Suppressor macrophage (primary cell): ENCODE measurements at places on chromosomes 6 and 20.
A peak's percentile ranks its signal among the peaks of the same experiment; 100 is the strongest.

- DNase-seq, result peak; percentile 30
Observed at GRCh38 chr6:12504325-12504966, 212.1 kb upstream of the PHACTR1 start.

- DNase-seq, result no peak
Observed at GRCh38 chr20:35181731-35182130, 9.9 kb downstream of the PROCR start.

DNA sequence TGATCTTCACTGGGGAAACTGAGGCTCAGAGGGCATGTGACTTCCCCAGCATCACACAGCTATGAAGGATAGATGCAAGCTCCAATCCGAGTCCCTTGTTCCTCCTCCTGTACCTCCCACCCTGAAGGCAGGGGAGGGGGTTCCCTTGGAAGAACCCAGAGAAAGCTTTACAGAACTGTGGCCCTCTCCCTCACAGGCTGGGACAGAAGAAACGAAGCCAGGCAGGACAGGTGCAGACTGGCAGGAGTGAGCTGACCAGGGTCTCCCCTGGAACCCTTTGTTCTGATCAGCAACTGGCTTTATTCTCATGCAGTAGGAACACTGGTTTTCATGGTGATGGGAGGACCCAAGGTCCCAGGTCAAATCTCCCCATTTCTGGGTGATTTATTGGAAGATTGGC is 90.2 kb downstream of the TMEM242 start:
- no peak for DNase-seq

GRCh38 chr6:116111552-116112528 is 11.2 kb downstream of the NT5DC1 start:
- peak; percentile 35 for DNase-seq

GRCh38 chr6:26020329-26021000 is 57.9 kb downstream of the TRIM38 start:
- DNase-seq, result peak; percentile 87

- no peak for DNase-seq
Observed at GRCh38 chr6:42118162-42119001, 24.0 kb downstream of the C6orf132 start.

GRCh38 chr6:86331265-86331840 is 606.0 kb upstream of the HTR1E start:
- no peak for DNase-seq

DNA sequence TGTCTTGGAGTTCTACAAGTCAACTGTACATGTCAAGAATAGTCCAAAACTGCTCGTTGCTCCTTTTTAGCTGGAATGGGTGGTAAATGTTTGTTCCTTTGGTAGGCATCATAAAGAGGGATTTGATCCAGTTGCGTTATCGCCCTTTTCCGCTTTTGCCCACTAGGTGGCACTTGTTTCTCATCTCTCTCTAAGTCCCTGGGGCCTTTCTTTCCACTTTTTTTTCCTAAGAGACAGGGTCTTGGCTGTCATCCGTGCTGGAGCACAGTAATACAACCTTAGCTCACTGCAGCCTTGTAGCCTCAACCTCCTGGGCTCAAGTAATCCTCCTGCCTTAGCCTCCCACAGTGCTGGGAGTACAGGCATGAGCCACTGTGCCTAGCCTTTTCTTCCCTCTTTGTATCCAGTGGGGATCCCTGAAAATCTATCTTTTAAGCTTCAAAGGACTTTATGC is 20.7 kb downstream of the GTPBP2 start:
- peak; percentile 69 for DNase-seq

- no peak for DNase-seq
Observed at GRCh38 chr6:7802662-7803061, 76.8 kb downstream of the BMP6 start.

DNA sequence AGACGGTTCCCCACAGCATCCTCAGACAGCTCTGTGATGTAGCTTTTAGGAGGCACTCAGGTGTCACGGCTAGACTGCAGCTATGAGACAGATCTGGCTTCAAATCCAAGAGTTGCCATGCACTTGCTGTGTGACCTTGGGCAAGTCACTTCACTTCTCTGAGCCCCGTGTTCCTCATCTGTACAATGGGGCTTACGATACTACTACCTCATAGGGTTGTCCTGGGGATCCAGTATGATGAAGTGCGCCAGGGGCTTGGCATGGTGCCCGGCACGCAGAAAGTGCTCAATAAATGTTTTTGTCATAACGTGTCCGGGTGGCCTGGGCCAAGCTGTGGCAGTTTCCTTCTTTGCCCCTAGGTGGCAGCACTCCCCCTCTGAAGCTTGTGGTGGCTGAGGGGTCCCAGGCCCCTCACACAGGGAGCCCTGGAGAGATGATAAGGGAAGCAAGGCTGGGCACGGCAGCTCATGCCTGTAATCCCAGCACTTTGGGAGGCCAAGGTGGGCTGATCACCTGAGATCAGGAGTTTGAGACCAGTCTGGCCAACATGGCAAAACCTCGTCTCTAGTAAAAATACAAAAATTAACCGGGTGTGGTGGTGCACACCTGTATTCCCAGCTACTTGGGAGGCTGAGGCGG is 19.1 kb upstream of the CHMP4B start:
- DNase-seq, result peak; percentile 62

GRCh38 chr6:1110164-1110563 is 201.7 kb upstream of the FOXQ1 start:
- DNase-seq, result no peak

DNA sequence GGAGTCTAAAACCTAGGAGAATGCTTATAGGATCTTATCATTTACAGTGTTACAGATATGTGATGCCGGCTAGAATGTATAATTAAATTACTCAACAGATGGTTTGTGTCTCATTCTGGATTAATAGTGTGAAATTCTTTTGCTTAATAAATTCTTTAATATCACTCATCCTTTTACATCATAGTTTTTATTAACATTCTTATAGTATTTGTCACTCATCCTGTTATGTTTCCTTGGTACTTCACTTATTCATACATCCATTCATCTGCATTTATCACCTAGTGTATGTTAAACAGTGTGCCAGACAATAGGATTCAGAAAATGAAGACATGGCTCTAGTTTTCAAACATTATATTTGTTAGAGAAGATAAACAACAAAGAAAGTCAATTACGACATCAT is 468.7 kb downstream of the FRK start:
- DNase-seq, result no peak

DNA sequence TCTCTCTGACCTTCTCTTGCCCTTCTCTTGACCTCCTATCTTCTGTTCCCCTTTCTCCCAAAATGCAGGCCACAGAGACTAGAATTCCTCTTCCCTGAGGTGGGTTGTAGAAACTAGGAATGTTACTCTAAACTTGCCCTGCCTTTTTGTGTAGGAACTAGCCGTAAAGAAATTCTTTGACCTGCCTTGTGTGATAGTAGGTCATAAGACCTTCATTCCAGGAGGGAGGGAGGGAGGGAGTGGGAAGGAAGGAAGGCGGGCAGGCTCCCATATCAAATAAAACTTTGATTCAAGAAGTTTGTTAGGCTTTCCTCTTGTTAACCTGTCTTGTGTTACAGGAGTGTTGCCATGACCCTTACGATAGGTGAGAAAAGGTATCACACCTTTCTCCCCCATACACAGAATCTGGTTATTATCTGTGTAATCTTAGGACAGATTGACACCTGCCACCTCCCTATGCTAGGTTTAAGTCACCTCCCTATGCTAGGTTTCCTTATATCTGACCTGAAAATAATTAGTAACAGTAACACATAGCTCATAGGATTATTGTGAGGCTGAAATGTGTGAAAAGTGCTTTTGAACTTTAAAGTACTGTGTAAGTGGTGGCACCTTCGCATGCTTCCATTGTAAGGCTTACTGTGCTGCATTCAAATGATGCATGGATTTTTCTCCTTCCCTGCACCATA is 32.6 kb upstream of the FUCA2 start:
- no peak for DNase-seq

- DNase-seq, result no peak
Observed at GRCh38 chr6:21213492-21213891, 380.1 kb upstream of the SOX4 start.

- no peak for DNase-seq
Observed at GRCh38 chr20:29410806-29411457, 1846.5 kb upstream of the DEFB115 start.

- peak; percentile 65 for DNase-seq
Observed at GRCh38 chr6:41846666-41847237, 48.4 kb downstream of the USP49 start.

- DNase-seq, result peak; percentile 46
Observed at GRCh38 chr6:113857556-113858479, 673 bp downstream of the MARCKS start.

DNA sequence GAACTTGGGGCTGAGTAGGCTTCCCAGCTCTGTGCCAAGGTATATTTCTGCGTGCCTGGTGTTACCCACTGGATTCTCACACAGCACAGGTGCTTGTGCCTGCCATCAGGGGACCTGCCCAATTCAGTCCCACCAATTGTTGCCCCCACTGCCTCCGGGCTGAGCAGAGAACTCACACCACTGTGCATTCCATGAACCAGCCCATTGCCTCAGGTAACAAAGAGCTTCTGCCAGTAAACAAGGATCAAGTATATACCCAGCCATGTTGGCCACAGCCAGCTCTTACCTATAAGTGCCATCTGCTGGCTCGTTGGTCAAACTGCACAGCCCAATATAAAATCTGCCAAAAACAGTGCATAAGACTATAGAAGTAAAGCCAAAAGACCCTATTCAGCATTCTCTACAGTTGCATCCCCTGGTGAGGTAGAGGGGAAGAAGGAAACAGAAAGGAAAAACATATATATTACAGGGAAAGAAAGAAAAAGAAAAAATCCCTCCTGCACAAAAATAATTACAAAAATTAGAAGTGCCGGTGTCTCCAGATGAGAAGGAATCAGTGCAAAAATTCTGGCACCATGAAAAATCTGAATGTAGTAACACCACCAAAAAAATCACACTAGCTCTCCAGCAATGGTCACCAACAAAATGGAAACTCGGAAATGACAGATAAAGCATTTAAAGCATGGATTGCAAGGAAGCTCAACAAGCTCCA is 241.4 kb downstream of the IBTK start:
- DNase-seq, result peak; percentile 42

GRCh38 chr6:136114661-136115060 is 135.4 kb downstream of the MTFR2 start:
- no peak for DNase-seq

DNA sequence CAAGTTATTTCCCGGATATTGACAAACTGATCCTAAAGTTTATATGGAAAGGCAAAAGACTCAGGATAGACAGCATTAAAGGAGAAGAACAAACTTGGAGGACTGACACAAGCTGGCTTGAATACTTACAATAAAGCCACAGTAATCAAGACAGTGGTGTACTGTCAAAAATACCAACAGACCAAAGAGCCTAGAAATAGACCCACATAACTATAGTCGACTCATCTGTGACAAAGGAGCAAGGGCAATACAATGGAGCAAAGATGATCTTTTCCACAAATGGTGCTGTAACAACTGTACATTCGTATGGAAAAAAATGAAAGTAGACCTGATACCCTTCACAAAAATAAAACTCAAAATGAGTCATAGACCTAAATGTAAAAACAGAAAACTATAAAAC is 46.0 kb downstream of the ABHD12 start:
- no peak for DNase-seq

DNA sequence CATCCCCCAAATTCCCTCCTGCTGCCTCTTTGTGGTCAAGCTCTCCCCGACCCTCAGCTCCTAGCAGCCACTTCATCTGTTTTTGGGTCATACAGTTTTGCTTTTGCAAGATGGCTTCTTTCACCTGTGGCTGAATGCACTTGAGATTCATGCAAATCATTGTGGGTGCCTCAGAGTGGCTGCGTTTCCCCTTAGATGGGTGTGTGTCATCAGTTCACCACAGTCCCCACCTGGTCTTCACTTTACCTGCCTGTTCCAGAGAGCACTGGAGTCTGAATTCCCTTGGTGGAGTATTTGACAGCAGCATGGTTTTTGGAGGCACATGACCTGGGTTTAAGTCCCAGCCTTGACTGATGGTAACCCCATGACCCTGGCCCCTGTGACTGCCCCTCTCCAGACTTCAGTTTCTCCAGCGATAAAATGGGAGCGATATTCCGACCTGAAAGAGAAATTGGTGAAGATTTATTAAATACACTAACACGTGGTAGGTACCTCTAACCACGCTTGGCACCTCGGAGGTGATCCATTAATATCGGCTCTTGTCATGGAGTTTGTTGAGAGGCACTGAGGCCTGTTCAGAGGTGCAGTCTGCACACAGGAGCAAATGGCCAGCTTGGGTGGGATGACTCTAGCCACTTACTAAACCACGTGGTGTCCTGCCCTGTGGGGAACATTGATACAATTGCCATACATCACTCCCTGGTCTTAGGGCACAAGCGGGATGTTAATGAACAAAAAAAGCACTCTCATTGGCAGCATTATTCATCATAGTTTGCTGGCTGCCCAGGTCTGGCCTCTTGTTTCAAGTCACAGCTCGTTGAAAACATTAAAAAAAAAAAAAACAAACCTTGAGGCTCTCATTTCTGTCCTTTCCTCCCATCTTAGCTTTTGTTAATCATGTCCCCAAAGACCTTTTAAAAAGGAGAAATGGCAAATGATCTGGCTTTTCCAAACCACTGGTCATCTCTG is 167.2 kb upstream of the KCNG1 start:
- no peak for DNase-seq

DNA sequence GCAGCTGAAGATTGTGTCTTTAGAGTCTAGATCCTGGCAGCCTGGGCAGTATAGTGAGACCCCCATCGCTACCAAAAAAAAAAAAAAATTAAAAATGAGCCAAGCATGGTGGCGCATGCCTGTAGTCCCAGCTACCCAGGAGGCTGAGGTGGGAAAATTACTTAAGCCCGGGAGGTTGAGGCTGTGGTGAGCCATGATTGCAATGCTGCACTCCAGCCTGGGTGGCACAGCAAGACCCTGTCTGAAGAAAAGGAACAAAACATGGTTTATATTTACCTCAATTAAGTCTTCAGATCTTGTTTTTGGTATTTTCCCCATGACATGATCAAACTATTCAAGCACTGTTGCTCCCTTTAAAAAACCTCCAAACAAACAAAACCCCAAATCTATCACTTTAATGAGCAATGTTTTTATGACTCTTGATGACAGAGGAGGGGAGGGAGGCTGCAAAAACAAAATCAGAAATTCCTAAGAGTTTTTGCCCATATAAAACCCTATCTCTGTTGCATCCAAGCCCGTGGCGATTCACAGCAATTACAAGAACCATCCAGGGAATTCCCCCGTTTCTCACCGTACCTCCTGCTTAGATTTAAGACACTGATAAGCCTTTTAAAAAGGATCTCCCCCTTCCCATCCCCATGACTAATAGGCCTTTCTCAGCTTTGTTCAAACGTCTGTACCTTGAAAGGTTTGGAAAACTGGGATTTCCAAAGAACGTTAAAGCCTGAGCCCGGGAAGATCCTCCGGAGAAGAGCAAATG is 259.9 kb downstream of the BMP7 start:
- no peak for DNase-seq

- peak; percentile 18 for DNase-seq
Observed at GRCh38 chr6:157711060-157711459, 112.0 kb upstream of the SNX9 start.
